ENCODE measurements at places on chromosomes 12 and 14.

- no peak for DNase-seq
Observed at GRCh38 chr12:120231316-120232011, 30.6 kb upstream of the RPLP0 start.

GRCh38 chr12:132351751-132352495 is 22.5 kb upstream of the GALNT9 start:
- no peak for DNase-seq

DNA sequence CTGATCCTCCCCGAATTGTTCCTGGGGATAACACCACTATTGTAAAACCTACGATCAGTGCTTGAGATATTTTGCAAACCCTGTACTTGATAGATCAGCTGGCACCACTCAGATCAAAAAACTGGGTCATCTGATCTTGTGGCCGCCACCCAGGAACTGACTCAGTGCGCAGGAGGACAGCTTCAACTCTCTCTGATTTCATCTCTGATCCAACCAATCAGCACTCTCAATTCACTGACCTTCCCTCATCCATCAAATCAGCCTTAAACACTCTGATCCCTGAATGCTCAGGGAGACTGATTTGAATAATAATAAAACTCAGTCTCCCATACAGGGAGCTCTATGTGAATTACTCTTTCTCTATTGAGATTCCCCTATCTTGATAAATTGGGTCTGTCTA is 4.2 kb upstream of the XPOT start:
- DNase-seq, result no peak

DNA sequence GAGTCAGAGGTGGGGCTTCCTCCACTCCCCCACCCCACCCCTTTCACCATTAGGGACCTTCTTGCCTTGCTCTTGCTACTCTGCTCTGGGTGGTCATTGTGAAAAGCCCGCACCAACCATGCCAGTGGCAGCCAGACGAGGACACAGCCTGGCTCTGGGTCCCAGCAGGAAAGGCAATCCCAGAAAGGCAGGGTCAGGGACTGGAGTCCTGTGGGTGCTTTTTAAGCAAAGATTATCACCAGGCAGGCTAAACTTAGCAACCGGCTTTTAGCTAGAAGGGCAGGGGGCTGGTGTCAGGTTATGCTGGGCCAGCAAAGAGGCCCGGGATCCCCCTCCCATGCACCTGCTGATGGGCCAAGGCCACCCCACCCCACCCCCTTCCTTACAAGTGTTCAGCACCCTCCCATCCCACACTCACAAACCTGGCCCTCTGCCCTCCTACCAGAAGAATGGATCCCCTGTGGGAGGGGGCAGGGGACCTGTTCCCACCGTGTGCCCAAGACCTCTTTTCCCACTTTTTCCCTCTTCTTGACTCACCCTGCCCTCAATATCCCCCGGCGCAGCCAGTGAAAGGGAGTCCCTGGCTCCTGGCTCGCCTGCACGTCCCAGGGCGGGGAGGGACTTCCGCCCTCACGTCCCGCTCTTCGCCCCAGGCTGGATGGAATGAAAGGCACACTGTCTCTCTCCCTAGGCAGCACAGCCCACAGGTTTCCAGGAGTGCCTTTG is 1.2 kb upstream of the GAPDH start:
- DNase-seq, result peak; percentile 71

DNA sequence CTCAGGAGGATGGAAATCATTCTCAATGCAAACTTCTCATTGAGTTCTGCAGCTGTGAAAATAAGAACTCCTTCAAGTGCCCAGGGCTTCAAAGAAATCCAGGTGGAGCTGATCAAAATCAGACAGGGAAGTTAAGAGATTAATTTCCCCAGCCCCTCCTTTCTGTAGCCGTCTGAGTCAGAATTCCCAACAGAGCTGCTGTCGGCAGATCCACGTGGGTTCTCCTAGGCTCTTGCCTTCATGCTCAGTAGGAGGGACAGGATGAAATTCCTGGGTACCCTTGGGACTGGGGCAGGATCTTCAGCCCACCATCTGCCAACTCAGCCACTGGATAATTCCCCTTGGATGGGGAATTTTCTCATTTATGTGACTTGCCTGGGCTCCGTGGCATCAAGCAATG is 13.3 kb downstream of the TGFB3 start:
- DNase-seq, result no peak

DNA sequence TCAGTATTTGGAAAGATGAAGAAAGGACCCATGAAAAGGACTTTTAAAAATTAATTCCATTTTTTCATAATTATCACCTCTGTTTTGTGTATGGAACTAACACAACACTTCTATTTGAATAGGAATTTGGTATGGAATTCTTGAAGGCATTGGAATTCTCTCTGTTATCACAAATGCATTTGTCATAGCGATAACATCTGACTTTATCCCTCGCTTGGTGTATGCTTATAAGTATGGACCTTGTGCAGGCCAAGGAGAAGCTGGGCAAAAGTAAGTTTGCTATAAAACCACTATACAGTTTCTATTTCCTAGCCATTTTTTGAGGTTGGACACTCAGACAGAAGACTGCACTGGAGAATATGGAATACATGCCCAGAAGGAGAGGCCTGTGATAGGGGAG is 98.6 kb downstream of the SLC5A8 start:
- DNase-seq, result no peak

GRCh38 chr12:57085999-57086492 is 2.9 kb upstream of the NAB2 start:
- DNase-seq, result peak; percentile 24

- no peak for DNase-seq
Observed at GRCh38 chr12:106901276-106901675, 54.4 kb upstream of the TMEM263 start.

- peak; percentile 57 for DNase-seq
Observed at GRCh38 chr14:22994762-22995275, 12.5 kb upstream of the AJUBA start.

DNA sequence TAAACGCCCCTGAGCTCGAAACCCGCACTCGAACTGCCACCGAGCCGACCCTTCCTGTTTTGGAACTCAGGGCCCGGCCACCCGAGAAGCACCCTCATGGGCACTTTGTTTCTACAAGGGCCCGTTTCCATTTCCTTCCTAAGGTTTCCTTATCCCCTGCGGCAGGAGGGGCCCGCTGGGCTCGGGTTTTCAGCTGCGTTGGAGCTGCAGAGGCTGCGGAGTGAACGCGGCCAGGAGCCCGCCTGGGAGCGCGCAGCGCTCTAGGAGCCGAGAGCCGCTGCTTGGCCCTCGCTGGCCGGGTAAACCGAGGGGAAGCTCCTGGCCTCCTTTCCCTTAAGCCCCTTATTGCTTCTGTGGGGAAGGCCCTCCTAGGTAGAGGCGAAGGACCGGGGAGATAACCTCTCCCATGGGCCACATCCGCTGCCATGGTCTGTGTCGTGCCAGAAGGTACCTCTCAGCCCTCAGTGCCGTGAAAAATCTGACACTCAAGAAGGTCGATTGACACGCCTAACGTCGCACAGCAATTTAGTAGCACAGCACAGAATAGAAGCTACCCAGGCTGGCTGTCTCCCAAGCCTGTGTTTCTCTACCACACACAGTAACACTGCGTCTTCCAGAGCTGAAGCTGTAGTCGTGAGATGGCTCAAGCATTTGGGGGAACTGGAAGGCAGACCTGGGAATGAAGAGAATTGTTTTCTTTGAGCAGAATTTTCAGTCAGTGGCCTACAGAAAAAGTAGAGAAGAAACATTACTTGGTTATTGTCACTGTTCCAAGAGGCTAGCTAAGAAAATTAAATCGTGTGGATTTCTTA is 12.9 kb upstream of the CALM1 start:
- peak; percentile 38 for DNase-seq

DNA sequence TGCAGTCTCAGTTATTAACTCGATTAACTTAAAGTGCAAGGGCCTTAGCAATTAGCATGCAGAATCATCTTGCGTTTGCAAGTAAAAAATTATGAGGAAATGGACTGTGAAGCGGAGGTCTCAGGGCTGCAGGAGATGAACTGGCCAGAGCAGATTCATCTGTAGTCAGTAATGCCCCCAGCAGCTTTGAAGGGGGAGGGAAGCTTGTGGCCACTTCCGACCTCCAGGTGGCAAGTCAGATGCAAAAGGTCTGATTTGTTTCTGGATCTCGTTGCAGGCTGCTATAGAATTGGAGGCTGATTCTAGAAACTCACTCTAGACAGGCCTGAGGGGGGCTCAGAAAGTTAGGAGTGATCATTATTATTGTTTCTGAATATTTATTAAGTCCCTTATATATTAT is 107.4 kb upstream of the RGS6 start:
- DNase-seq, result no peak

GRCh38 chr14:59964251-59965007 is 44.5 kb downstream of the LRRC9 start:
- no peak for DNase-seq

GRCh38 chr12:52147367-52147963 is 44.3 kb downstream of the KRT80 start:
- no peak for DNase-seq

DNA sequence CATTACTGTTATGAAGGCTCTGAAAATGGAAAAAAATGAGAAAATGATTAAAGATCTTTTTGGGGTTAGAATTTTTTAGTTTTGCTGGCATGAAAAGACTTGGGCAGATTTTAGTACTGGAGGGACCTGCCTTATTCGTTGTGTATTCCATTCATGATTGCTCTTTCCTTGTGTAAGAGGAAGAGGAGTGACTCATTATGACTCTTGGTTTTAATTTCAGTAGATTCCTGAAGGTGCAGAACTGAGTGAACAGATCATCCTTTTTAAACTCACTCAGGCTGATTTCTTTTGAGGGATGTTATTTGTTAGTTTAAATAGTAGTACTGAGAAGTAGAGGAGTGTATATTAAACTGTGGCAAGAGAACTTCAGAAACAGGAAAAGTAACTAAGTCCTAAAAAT is 41.6 kb downstream of the AKAP6 start:
- DNase-seq, result no peak

DNA sequence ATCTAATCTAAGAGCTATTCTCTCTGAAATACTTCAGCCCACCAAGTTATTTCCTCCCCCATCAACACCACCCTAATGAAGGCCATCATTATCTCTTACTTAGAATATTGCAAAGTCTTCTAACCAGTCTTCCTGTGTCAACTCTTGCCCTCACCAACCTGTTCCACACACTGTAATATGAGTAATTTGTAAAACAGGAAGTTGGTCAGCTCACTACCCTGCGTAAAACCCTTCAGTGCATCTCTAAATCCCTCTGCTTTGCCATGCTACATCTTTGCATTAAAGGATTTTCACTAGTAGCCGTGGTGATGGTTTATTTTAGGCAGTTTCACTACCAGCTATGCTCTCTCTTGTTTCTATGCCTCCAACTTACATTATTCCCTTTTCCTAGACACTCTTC is 70.0 kb downstream of the KIF21A start:
- no peak for DNase-seq

GRCh38 chr14:77909911-77910310 is 110.0 kb downstream of the ADCK1 start:
- no peak for DNase-seq

DNA sequence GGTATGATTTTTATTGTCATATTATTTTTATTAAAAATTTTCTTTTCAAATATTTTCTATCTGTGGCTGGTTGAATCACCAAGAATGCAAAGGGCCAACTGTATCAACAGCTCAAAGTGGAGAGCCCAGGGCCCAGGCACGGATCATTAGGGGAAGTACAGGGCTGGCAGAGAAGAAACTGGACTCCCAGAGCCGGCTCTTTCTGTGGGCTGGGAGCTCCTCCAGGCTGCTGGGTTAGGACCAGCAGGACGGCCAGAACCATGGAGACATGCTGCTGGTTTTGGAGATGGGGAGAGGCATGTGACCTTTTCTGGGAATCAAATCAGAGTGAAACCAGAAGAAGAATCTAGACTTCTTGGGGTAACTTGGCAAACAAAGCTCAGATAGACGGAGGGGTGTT is 220.5 kb downstream of the CACNA1C start:
- no peak for DNase-seq

DNA sequence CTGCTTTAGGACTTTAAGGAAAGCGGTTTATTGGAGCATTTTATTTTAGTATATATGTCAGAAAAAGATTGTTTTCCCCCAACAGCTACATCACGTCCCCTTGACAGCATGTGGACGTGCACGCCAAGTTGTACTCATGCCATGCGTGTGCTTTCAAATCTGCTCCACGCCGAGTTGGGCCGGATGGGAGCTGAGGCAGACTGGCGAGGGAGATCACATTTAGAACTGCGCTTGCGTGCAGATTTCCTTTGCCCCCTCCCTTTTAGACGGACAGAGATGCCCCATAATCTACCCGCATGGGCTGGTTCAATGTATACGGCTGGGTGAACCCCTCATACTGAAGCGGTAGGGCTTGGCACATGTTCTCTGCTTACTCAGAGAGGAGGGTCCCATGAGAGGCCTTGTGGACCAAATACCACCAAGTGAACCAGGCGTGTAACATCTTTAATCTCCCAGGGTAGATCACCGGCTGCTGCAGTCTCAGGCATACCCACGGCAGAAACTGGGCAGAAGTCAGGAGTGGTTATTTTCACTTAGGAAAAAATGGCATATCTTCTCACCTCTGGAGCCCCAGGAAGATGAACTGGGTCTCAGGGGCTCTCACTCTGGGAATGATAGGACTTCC is 92.1 kb downstream of the ESR2 start:
- no peak for DNase-seq

DNA sequence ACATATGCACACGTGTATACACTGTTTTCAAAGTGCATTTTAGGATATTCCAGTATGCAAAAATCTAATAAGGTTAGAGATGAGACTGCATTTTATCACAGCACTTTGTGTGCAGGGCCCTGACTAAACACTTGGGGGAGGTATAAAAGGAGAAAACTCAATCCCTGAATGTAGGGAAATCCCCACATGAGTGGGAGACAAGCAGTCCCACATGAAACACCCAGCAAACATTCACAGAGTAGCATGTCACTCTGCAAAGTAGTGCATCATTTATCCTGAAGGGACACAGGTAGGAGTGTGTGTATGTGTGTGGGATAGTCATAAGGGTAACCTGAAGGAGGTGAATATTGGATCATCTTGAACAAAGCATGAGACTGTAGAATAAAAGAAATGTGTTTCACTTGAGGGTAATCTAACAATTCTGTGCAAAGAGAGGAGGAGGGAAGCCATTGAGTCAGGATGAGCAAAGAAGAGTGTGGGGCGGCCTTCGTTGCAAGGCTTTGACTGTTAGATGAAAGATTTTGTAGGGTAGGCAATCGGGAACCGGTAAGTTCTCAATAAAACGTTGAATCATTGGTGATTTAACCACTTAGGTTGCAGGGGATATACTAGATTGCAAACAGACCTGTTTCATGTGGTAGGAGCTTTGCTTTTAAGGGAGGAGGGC is 2.9 kb downstream of the PRPF40B start:
- no peak for DNase-seq

- no peak for DNase-seq
Observed at GRCh38 chr14:24132061-24132685, 1.7 kb downstream of the FITM1 start.
